ENCODE measurements at places on chromosomes 1 and 21. TPM values are rescaled to one million over a fixed set of nuclear protein-coding genes. Genes with fewer than 3 reads are reported as not detected.

The EDARADD gene
- total RNA-seq: not detected

DNA sequence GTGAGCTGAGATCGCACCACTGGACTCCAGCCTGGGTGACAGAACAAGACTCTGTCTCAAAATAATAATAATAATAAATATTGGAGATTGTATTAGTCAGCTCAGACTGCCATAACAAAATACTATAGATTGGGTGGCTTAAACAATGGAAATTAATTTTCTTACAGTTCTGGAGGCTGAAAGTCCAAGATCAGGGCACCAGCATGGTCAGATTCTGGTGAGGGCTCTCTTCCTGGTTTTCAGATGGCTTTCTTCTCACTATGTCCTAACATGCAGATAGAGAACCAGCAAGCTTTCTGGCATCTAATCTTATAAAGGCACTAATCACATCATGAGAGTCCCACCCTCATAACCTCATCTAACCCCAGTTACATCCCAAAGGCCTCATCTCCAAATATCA lies 23.2 kb upstream of the DDAH1 start:
- no peak for DNase-seq

GRCh38 chr1:185965870-185966269 lies 231.7 kb downstream of the HMCN1 start:
- no peak for DNase-seq

The ESRRG gene
- 0.68 TPM for total RNA-seq

The CR1L gene
- total RNA-seq: not detected

The MORC3 gene
- 39.5 TPM for total RNA-seq

DNA sequence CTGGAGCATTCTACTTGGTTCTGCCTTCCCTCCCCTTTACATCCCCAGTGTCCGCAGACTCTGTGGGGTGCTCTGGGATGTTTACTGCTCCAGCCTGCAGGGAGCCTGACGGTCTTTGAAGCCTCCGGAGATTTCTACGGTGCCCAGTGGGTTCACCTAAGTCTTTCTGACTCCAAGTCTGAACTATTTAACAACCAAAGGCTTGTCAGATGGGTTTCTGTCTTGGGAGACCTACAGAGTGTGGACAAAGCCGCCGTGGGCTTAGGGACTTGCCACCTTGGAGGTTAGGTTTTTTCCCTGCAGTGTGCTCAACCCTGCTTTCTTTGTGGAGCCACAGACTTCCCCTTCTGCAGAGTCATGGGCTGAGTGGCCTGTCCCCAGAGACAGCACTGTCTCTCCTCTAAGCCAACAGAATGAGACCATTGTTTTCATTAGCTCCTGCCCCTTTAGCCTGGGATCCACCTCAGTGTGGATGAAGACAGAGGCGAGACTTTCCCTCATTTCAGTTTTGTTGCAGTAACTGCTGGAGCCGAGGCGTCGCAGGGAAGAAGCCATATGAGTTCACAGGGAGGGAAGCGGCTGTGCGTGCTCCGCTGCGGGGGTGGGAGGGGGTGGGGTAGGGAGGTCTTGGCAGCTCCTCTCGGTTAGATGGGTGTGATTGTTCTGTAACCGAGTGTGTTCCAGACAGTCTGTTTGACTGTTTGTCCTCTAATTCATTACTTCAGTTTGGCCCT lies 120.7 kb downstream of the CNIH3 start:
- peak; percentile 68 for DNase-seq
